ENCODE measurements at places on chromosomes 2 and 18.

DNA sequence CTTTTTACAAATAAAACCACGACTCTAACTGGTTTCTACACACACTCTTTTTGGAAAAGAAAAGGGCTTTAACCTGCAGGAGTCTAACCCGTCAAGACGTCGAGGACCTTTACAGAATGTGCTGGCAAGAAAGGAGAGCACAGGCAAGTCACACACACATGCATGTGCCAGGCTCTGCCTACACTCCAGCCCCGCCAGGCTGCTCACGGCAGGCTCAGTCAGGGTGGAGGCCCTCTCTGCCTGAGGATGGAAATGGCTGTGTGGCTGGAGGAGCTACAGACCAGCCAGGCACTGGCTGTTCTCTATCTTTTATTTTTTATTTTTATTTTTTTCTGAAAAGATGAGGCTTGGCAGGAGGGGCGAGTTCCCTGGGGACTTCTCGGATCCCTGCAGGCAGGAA lies 10.2 kb downstream of the SIX3 start:
- no peak for DNase-seq

DNA sequence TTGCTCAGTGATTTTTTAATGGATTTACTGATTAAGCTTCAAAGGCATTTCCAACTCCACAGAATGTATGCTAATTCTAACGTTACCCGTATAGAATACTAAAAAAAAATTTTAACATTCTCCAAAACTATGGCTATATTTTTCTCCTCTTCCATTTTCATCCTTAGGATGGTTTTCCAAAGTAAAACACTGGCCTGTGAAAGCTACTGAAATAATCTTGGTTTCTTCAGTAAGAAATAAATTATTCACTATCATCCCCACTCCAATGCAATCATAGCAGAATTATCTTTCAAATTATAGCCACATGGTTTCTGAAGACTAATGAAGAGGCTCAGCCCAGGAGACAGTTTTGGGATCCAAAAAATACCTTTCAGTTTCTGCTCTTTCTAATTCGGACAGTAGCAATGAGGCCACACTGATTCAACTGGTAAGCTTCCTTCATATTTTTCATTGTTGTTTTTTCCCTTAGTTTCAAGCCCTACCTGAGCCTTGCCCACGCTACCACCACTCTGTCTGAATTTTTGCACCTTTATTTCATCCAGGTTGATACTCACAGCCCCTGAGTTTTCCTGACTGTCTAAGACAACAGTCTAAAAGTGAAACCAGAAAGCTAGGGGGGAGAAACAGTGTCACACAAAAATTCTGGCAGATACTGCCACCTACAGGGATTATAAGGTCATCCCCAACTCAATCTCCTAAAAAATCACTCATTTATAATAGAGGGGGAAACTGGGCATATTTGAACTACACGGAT lies 887.9 kb downstream of the NRXN1 start:
- no peak for DNase-seq

- DNase-seq, result no peak
These were observed 142.2 kb downstream of the SATB2 start for GRCh38 chr2:199315299-199316179.

DNA sequence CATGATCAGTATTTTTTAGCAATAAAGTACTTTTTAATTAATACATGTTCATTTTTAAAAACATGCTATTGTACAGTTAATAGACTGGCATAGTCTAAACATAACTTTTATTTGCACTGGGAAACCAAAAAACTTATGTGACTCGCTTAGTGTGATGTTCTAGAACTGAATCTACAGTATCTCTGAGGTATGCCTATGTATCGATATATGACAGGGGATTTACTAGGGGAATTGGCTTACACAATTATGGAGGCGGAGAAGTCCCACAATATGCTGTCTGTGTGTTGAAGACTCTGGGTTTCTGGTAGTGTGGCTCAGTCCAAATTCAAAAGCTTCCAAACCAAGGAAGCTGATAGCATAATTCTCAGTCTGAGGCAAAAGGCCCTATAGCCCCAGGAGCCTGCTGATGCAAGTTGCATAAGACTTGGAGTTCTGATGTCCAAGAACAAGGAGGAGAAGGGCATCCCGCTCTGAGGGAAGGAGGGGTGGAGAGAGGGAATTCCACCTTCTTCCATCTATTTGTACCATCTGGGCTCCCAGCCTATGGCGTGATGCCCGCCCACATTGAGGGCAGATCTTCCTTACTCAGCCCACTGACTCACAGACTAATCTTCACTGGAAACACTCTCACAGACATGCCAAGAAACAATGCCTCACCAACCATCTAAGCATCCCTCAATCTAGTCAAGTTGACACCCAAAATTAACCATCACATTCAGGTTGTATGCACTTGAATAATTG lies 27.5 kb downstream of the ZNF638 start:
- no peak for DNase-seq

DNA sequence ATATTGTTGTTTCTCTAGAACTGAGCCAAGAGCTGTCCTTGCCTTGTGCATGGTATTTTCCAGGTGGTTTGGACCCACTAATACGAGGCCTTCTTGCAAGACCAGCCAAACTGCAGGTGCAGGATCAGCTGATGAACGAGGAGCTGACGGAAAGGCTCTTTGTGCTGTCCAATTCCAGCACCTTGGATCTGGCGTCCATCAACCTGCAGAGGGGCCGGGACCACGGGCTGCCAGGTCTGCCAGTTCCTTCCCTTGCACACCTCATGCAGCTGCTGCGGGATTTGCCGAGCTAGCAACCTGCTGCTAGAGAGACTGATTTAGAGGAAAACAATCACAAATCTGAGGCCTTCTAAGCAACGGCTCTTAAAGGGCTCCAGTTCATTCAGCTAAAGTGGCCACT lies 74.5 kb downstream of the TPO start:
- no peak for DNase-seq

All from stimulated activated CD4-positive, alpha-beta T cell treated with anti-CD3 and anti-CD28 coated beads, Interleukin-1b, Interleukin-23, amount 100 ng/mL, for 4 hours (primary cell).